ENCODE measurements at places on chromosomes 5 and 9.

GRCh38 chr5:17839848-17840247 is 205.6 kb downstream of the TAF11L14 start:
- DNase-seq = no peak

GRCh38 chr5:146565764-146566367 is 49.9 kb upstream of the GPR151 start:
- no peak for DNase-seq

DNA sequence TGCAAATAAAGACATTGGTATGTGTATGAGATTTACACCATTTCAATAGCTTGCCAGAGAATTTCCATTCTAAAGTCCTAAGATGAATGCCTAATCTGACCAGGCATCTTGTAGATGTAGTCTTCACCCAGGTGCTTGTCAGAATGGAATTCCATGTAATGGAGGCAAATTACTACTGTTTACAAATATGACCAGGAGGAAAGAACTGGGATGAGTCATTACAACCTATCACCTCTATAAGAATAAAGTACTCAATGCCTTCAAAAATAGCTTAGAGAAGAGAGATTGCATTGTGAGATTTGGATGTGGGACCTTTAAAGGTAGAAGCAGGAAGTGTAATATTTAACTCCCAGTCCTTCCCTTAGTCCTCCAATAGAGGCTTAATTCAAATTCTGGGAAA is 507.0 kb upstream of the PTGER4 start:
- DNase-seq = no peak

DNA sequence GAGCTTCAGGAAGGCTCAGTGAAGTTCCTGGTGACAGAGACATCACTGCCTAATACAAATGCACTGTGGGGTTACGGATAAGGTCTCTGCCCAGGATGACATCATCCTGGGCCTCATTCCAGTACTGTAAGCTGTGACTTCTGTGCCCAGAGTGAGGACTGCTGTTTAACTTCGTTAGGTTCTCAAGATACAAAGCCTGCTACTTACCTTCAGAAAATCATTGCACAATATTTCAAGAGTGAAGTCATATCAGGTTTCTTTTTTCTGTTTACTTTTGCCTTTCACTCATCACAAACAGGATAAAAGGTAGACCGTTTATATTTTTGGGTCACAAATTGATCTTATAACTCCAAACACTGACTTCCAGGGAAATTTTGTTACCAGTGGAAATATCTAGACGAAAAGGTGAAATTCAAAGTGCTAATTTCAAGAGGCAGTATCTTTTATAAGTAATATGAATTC is 241.2 kb downstream of the PIK3R1 start:
- DNase-seq = no peak

DNA sequence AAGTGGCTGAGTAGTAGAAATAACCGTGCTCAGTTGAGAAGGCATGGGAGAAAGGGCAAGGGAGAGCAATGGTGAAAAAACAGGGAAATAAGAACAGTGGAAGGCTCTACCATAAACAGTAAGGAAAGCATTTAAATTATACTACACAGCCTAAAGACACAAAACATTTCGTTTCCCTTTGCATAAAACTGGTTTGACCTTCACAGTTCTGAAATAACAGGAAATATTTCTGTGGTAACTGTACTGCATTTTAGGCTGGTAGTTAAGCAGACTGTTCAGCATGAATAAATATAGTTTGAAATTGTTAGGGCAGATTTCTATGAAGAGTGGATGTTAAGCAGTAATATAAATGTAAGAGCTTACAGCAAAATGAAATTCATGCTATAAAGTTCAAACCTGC is 147.5 kb downstream of the CSNK1G3 start:
- no peak for DNase-seq

DNA sequence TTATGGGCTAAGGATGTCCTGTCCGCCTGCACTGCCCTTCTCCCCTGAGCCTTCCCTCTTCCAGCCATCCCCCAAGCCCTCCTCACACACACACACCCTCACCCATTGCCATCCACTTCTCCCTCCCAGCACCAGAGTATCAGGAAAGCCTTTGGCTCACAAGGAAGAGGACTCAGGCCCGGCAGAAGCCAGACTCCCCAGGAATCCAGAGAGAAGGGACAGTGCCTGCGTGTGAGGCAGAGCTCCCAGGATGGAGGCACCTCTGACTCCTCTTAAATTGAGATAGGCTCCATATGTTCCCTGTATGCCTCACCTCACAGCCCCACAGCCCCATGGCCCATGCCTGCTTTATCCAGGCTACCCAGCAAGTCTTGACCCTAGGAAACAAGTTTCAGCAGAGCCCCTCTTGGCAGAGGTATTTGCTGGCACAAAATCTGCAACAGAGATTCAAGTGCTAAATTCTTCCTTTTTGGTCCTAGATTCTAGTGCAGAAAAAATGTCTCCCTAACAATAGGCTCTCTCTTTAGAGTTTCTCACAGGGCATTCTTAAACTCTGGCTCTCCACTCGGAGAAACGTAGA is 761 bp downstream of the IL17B start:
- no peak for DNase-seq

DNA sequence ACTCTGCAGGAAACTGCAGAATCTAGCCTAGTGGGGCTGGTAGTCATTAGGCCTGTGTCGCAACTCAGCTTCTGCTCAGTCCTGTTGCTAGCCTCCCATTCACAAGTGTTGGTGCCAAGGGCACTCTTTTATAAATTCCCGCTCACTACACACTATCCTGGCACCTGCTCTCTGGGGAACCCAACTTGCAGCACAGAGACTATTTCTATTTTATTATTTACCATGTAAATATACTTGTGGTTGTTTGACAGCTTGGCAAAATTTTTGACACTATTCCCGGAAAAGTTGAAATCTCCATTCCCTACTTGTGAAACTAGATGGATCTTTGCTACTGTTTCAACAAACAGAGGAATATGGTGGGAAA is 20.4 kb upstream of the SMC2 start:
- no peak for DNase-seq

- no peak for DNase-seq
Observed at GRCh38 chr5:125100951-125101350, 354.5 kb upstream of the ZNF608 start.

GRCh38 chr5:143695941-143696340 is 116.0 kb upstream of the HMHB1 start:
- DNase-seq = no peak
